ENCODE measurements at places on chromosomes 16 and 17. TPM values are rescaled to one million over a fixed set of nuclear protein-coding genes. Genes with fewer than 3 reads are reported as not detected.

DNA sequence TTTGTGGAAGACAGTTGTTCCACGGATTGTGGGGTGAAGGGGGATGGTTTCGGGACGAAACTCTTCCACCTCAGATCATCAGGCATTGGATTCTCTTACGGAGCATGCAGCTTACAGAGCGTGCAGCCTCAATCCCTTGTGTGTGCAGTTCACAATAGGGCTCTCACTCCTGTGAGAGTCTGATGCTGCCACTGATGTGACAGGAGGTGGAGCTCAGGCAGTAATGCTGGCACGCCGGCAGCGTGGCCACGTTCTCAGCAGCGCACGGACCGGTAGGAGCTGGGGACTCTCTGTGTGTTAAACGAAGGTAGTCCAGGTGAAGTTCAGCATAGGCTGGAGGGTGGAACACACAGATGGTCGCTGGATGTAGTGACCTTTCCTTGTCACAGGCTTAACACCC is 37.8 kb downstream of the SEC14L1 start:
- DNase-seq = no peak

DNA sequence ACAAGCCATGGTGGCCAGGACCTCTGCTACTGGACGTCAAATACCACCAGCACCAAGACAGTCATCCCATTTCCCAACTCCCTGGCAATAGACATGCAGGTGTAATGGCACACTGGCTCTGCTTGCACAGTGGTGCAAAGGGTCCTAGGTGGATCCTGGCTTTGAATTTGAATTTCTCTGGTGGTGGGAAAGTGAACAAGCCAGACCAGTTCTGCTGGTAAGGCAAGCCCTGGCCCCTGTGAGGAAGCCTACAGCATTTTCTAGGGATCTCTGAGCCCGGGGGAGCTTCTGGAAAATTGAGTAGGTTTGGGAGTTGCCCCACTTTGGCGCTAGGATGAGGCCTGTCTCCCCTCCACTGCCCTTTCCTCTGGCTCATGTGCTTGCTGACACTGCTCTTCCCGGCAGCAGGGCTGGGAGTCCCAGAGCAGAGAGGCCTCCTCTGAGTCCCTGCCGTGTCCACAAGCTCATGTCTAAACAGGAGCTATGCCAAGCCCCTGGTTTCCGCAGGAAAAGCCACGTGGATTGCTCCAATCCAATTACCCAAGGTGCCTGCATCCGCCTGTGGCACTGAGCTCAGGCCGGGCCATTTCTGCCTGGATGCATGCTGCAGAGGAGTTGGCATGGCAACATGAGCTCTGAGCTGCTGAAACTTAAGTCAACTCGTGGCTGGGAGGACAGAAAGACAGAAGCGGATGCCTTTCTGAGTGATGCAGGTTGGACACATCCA is 67.0 kb downstream of the PRMT7 start:
- peak; percentile 33 for DNase-seq

DNA sequence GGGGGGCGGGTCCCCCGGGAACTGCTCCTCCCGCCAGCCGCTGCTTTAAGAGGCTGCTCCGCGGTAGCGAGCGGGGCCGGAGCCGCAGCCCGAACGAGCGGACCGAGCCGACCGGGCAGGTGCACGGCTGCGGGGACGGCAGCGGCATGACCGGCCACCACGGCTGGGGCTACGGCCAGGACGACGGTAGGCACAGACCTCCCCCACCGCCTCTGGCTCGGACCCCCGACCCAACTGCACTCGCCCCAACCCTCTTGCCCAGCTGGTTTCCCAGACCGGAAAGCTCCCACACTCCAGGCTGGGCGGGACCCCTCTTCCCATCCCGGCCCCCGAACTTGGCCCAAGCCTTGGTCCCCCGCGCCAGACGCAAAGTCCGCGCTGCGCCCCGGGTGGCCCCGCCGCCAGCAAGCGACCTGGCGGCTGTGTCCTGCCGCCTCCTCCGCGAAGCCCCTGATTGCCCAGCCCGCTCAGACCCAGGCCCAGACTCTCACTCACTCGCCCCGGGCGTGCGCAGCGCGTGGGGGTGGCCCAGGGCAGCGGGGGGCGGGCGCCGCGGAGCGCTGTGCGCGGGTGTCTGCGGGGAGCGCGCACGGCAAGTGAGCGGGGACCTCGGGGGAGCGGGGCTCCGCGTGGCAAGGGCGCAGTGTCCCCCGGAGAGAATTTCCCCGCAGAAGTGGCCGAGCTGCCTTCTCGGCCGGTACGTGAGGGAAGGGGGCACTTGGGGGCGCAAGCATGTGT is at the start of gene CA7:
Gene CA7 (plus strand): TSS at position 73 of the 738 bp plus-strand sequence. CDS start 74 bp downstream, at position 147.
- no peak for DNase-seq

The HOXB13 gene
- total RNA-seq = not detected

- no peak for DNase-seq
Measured at GRCh38 chr17:54754560-54754959, 146.1 kb upstream of the TOM1L1 start.

- no peak for DNase-seq
Measured at GRCh38 chr17:81948635-81949378, 1.8 kb upstream of the MYADML2 start.

The TRPV3 gene
- 0.77 TPM for total RNA-seq

The PIMREG gene
- total RNA-seq = 10.6 TPM

- DNase-seq = no peak
Measured at GRCh38 chr16:22788193-22788530, 25.8 kb upstream of the HS3ST2 start.

Measured in fibroblast of lung (primary cell).